Endodermal cell (in vitro differentiated cells): ENCODE measurements at places on chromosomes 11 and 22. TPM values are rescaled to one million over a fixed set of nuclear protein-coding genes. Genes with fewer than 3 reads are reported as not detected.

- no peaks in the 10 kb centered on the region for H3K4me1 ChIP-seq
- no peak overlapping the region for H3K4me3 ChIP-seq
- no peak overlapping the region for H3K27ac ChIP-seq
- no peaks in the 10 kb centered on the region for H3K36me3 ChIP-seq
- DNase-seq, result peak; percentile 83
- H3K27me3 ChIP-seq, result no peaks in the 10 kb centered on the region
These were observed 22.7 kb downstream of the YPEL1 start for GRCh38 chr22:21712751-21713427.

- no peak overlapping the region for H3K4me3 ChIP-seq
- no peak overlapping the region for H3K27ac ChIP-seq
- H3K36me3 ChIP-seq, result no peaks in the 10 kb centered on the region
- H3K27me3 ChIP-seq, result no peaks in the 10 kb centered on the region
- H3K4me1 ChIP-seq, result no peaks in the 10 kb centered on the region
These were observed 15.9 kb downstream of the PGA5 start for GRCh38 chr11:61256710-61257482.

The FGF19 gene
- total RNA-seq, result 0.29 and 0.37 TPM in 2 replicates

DNA sequence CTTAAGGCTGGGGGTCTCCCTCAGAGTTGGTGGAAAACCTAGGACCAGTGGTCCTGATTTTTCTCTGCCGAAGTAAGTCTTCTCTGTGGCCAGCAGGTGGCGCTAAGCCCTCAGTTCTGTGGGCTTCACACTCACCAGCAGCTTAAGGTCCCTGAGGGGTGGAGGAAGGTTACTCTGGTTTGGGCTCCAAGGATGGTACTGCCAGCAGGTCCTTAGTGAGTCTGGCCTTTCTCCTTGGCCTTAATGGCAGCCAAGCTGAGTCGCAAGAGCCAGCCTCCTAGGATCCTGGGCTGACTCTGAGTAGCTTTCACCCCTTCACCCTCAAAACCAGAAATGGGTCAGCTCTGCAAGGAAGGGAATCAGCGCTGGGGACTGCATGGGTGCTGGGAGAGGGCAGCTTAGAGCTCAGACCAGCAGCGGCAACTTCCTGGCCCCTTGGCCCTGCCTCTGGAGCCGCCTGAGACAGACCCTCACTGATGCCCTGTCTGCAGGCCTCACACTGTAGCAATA is 4.4 kb downstream of the KCNJ11 start:
- H3K4me3 ChIP-seq, result no peak overlapping the region
- no peaks in the 10 kb centered on the region for H3K4me1 ChIP-seq
- peaks cover 13% of the 10 kb centered on the region for H3K27me3 ChIP-seq
- H3K36me3 ChIP-seq, result no peaks in the 10 kb centered on the region
- peak; percentile 94 for DNase-seq

- peaks cover 2% of the 10 kb centered on the region for H3K4me1 ChIP-seq
- H3K27me3 ChIP-seq, result peaks cover 45% of the 10 kb centered on the region
- no peak overlapping the region for H3K4me3 ChIP-seq
- H3K27ac ChIP-seq, result no peak overlapping the region
- DNase-seq, result no peak
- no peaks in the 10 kb centered on the region for H3K36me3 ChIP-seq
These were observed 146.3 kb upstream of the ARHGAP20 start for GRCh38 chr11:110858547-110858921.

GRCh38 chr11:69371731-69372588 is 78.0 kb downstream of the MYEOV start:
- no peaks in the 10 kb centered on the region for H3K36me3 ChIP-seq
- no peak overlapping the region for H3K4me3 ChIP-seq
- DNase-seq, result peak; percentile 31
- no peaks in the 10 kb centered on the region for H3K4me1 ChIP-seq
- no peaks in the 10 kb centered on the region for H3K27me3 ChIP-seq

DNA sequence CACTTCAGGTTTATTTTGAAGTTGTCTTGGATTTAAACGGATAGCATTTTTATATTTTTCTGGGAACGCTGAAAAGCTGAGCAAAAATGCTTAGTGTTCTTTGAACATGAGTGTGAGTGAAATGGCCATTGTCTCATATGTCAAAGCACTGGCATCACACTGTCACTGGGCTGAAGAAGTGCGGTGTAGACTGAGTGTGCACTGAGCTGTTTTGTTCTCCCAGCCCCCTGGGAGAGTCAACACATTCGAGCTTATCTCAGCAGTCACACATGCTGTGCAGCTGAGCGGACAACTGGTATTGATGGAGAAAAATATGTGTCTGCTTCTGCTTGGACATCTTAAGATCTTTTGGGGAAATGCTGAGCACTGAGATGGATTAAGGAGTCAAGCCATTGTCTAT is 90.8 kb downstream of the TECTA start:
- DNase-seq, result no peak
- peak overlapping the region; percentile 38 for H3K27ac ChIP-seq
- H3K27me3 ChIP-seq, result no peaks in the 10 kb centered on the region
- H3K4me3 ChIP-seq, result no peak overlapping the region
- H3K4me1 ChIP-seq, result no peaks in the 10 kb centered on the region
- no peaks in the 10 kb centered on the region for H3K36me3 ChIP-seq

DNA sequence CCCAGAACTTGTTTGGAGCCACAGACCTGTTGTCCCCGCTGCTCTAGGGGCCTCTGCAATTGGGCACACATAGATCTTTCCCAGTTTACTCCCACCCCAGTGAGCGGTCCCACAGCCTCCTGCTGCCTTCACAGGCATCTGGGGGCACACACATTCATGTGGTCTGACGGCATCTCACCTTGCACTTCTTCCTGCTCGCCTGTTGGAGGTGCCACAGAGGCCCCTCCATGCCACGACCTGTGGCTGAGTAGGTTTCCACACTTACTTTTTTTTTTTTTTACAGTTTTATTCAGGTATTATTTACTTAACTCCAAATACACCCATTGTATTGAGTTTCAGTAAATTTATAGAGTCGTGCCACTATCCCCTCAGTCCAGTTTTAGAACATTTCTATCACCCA is 68.9 kb upstream of the SEPTIN5 start:
- H3K4me3 ChIP-seq, result no peak overlapping the region
- peaks cover 8% of the 10 kb centered on the region for H3K27me3 ChIP-seq
- no peaks in the 10 kb centered on the region for H3K36me3 ChIP-seq
- H3K27ac ChIP-seq, result no peak overlapping the region
- peak; percentile 49 for DNase-seq

GRCh38 chr11:68057807-68058206 is 19.0 kb downstream of the TCIRG1 start:
- DNase-seq, result no peak
- H3K36me3 ChIP-seq, result peaks cover 44% of the 10 kb centered on the region
- no peak overlapping the region for H3K4me3 ChIP-seq
- H3K4me1 ChIP-seq, result no peaks in the 10 kb centered on the region
- H3K27ac ChIP-seq, result no peak overlapping the region
- H3K27me3 ChIP-seq, result no peaks in the 10 kb centered on the region

The MFNG gene
- 0.81 and 1.9 TPM in 2 replicates for total RNA-seq

- no peaks in the 10 kb centered on the region for H3K27me3 ChIP-seq
- H3K4me3 ChIP-seq, result no peak overlapping the region
- H3K27ac ChIP-seq, result no peak overlapping the region
- H3K4me1 ChIP-seq, result peaks cover 6% of the 10 kb centered on the region
- no peak for DNase-seq
- H3K36me3 ChIP-seq, result no peaks in the 10 kb centered on the region
These were observed 5.4 kb downstream of the SMCO4 start for GRCh38 chr11:93537767-93538261.

The ZP1 gene
- total RNA-seq, result not detected in 3 replicates

DNA sequence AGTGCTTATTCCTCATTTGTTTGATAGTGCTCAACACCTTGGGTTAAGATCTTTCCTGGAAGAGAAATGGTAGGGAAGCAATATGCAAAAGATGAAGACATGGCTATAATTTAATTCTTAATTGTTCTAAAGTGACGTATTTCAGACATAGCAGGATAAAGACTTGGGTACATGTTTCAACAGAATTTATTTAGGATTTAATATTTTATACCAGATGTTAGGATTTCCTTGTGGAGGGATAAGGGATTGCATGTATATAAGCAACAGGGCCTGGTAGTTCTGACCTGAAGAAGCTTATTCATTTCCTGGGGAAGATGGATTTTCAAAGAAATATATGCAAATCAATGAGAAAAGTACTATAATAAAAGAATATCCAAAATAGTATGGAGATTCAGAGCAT is 163.8 kb downstream of the FAT3 start:
- DNase-seq, result no peak
- H3K4me1 ChIP-seq, result peaks cover 7% of the 10 kb centered on the region

DNA sequence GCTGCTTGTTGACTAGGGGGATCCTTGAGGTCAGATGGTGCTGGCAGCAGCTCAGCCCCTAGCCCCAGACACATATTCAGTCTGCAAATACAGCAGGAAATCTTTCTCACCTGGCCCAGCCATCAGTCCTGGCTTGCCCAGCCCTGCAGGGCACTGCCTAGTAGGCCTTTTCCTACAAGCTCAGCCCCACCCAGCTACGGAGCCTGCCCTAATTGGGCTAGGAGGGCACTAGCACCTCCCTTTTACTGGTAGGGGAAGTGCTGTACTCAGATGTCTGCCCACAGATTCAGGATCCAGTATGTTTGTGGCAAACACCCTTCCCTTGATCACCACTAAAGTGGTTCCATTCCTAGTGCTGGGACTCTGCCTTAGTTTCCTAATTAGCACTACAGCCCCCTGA is 257.1 kb upstream of the CADM1 start:
- DNase-seq, result no peak
- no peaks in the 10 kb centered on the region for H3K36me3 ChIP-seq
- peaks cover 92% of the 10 kb centered on the region for H3K27me3 ChIP-seq

GRCh38 chr11:17161515-17161914 is 46.3 kb downstream of the PIK3C2A start:
- peaks cover 32% of the 10 kb centered on the region for H3K36me3 ChIP-seq
- H3K4me3 ChIP-seq, result no peak overlapping the region
- DNase-seq, result no peak
- no peaks in the 10 kb centered on the region for H3K27me3 ChIP-seq
- H3K27ac ChIP-seq, result no peak overlapping the region

The C11orf97 gene
- not detected in 2 replicates for total RNA-seq

The P4HA3 gene
- total RNA-seq, result not detected in 3 replicates

GRCh38 chr11:35662061-35662648 is 420 bp upstream of the TRIM44 start:
- no peaks in the 10 kb centered on the region for H3K4me1 ChIP-seq
- peaks cover 6% of the 10 kb centered on the region for H3K36me3 ChIP-seq
- peaks cover 34% of the 10 kb centered on the region for H3K27me3 ChIP-seq
- DNase-seq, result no peak
- no peak overlapping the region for H3K27ac ChIP-seq
- peak overlapping the region; percentile 81 for H3K4me3 ChIP-seq

DNA sequence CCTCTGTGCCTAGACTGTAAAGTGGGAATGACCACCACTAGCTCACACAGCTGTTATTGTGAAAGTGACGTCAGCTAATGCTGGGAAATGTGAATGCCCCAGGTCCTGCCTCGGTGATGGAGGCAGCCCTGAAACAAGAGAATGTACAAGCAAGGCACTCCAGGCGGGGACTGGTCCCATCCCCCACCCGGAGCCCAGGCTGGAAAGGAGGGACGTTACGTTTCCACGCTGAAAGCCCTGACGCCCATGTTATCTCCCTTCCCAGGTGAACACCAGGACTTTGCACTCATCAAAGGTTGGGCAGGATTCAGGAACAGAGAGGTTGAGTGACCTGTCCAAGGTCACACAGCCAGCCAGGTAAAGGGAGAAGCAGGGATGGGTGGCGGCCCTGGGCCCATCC is 784 bp downstream of the SULT4A1 start:
- DNase-seq, result no peak
- peak overlapping the region; percentile 86 for H3K4me3 ChIP-seq
- H3K27ac ChIP-seq, result no peak overlapping the region
- peaks cover 6% of the 10 kb centered on the region for H3K4me1 ChIP-seq

The ME3 gene
- total RNA-seq, result 1.2 and 1.4 TPM in 2 replicates

GRCh38 chr11:44870181-44870580 is 80.5 kb downstream of the TP53I11 start:
- DNase-seq, result no peak
- H3K27me3 ChIP-seq, result no peaks in the 10 kb centered on the region
- no peak overlapping the region for H3K27ac ChIP-seq
- H3K4me3 ChIP-seq, result no peak overlapping the region
- no peaks in the 10 kb centered on the region for H3K36me3 ChIP-seq

- peaks cover 2% of the 10 kb centered on the region for H3K4me1 ChIP-seq
- H3K4me3 ChIP-seq, result peak overlapping the region; percentile 76
- DNase-seq, result peak; percentile 88
- peaks cover 20% of the 10 kb centered on the region for H3K27me3 ChIP-seq
- no peaks in the 10 kb centered on the region for H3K36me3 ChIP-seq
- peak overlapping the region; percentile 84 for H3K27ac ChIP-seq
These were observed 1.0 kb upstream of the SESN3 start for GRCh38 chr11:95231881-95232605.

The C22orf39 gene
- 30.6 to 33.1 TPM (median 31.5 TPM) in 3 replicates for total RNA-seq

DNA sequence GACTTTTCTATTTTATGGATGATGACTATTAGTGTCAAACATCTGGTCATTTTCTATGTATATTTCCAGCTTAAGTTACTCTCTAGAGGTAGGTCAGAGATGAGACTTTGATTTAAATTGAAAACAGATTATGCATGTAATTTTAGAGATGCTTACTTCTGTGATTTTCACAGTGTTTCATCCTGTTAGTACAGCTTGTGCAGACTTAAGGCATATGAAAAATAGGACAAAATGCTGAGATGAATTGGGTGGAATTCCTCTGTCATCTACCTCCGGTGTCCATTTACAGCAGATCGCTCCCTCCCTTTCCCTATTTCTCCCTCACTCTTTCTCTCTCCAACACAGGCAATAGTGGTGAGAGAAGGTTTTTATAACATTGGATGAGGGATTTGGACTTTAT is 14.1 kb downstream of the JAM3 start:
- no peak for DNase-seq
- no peaks in the 10 kb centered on the region for H3K36me3 ChIP-seq
- H3K4me1 ChIP-seq, result no peaks in the 10 kb centered on the region
- H3K4me3 ChIP-seq, result no peak overlapping the region
- no peaks in the 10 kb centered on the region for H3K27me3 ChIP-seq

The PLEKHA7 gene
- 13.6 and 17.5 TPM in 2 replicates for total RNA-seq

DNA sequence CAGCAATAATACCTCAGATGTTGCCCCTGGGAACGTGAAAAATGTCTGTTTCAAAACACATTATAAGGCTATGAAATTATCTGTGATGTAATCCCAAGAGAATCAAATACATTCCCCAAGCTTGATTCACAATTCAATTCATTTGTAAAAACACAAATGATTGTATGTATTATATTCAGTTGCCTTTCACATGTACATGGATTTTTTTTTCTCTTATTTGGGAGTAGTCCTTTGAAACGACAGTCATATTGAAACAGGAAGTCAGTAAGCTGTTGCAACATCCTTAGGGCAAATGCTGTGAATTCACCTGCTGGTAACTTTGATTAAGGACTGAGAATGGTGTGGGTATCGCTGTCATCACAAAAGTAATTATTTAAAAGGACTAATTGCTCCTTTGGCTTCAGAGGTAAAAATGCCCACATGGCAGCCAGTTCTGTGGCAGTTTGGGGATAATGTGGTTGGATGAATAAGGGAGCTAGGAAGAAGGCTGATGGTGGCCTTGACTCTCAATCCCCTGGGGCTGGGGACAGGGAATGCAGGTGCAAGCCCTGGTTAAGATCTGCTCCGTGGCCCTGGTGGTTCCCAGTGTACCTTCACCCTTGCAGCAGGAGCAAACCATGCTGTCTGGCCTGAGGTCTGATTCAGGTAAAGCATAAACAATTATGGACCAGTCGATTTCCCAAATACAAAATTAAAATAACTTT is 13.2 kb downstream of the EHF start:
- H3K4me1 ChIP-seq, result peaks cover 17% of the 10 kb centered on the region
- H3K27me3 ChIP-seq, result no peaks in the 10 kb centered on the region
- H3K4me3 ChIP-seq, result no peak overlapping the region
- DNase-seq, result peak; percentile 58
- no peaks in the 10 kb centered on the region for H3K36me3 ChIP-seq
- no peak overlapping the region for H3K27ac ChIP-seq

The OR8G5 gene
- 0.18 TPM in 1 of 2 replicates, not detected in the other for total RNA-seq
